ENCODE measurements at places on chromosomes 16 and 17. TPM values are rescaled to one million over a fixed set of nuclear protein-coding genes. Genes with fewer than 3 reads are reported as not detected.

CRISPLD2 gene
- total RNA-seq = 11.8 TPM

MYH13 gene
- under 0.01 TPM for total RNA-seq

DNA sequence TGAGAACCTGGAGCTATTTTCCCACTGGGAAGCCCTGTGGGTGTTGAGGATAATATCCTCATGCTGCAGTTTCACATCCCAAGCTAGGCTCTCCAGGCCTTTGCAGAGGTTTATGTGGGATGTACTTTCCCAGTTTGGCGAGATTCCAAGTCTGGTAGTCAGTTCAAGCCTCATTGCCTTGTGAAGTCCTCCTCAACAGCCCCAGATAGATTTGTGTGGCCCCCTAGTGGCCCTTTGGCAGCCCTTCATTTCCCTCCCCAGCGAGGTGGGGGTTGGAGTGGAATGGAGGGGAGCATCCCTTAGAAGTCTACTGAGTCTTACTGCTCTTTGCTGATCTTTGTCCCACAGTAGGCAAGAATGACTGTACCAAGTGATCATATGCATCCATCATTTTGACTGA is 137.9 kb downstream of the CDH11 start:
- DNase-seq = no peak

DNA sequence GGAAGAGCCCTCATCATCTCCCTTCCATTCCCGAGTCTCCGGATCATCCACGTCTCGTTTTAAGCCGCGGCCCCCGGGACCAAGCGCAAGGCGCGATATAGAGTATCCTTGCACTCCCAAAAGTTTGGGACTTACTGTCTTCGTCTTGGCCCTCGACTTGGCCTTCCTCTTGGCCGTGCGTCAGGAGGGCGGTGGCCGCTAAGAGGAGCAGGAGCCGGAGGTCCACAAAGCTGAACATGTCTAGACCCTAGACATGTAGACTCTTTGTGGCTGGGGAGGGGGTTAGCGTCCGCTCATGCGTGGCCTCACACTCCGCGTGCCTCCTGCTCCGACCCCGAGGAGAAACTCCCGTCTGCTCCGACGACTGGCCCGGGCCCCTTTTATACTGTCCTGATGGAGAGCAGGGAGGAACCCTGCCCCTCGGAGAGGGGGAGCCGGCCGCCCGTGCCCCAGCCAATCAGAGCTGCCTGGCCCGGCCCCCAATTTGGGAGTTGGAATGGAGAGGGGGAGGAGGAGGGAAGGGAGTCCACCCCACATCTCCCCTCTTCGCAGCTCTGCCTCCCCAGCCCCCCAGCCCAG is at the start of gene COL1A1:
TSS of gene COL1A1 (minus strand) at position 356 of the 579 bp plus-strand sequence. CDS start at position 238, 118 bp downstream.
- peak; percentile 89 for DNase-seq

- no peak for DNase-seq
These were observed 55.8 kb downstream of the NKD1 start for GRCh38 chr16:50604065-50604418.

GRCh38 chr17:31493656-31494155 is 102.2 kb downstream of the RAB11FIP4 start:
- no peak for DNase-seq

DNA sequence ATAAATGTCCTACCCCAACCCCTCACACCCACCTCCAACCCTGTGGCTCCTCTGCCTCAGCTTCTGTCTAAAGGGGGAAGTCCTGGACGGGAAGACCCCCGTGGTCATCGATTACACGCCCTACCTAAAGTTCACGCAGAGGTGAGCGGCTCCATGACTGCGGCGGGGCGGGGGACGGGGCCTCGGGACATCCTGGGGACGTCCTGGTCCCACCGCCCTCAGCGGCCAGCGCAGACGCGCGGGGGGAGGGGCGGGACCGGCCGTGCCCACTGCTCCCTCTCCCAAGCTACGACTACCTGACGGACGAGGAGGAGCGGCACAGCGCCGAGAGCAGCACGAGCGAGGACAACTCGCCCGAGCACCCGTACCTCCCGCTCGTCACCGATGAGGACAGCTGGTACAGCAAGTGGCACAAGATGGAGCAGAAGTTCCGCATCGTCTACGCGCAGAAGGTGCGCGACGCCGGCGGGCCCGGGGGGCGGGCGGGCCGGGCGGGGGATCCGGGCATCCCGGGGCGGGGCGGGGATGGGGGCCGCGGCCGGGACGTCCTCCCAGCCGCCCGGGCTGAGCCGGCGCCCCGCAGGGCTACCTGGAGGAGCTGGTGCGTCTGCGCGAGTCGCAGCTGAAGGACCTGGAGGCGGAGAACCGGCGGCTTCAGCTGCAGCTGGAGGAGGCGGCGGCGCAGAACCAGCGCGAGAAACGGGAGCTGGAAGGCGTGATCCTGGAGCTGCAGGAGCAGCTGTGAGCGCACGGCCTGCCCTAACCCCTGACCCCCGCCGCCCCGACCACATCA is 6.7 kb downstream of the RUNDC3A start:
- DNase-seq = no peak

GRCh38 chr17:37339321-37339720 is 36.5 kb upstream of the C17orf78 start:
- no peak for DNase-seq

DNA sequence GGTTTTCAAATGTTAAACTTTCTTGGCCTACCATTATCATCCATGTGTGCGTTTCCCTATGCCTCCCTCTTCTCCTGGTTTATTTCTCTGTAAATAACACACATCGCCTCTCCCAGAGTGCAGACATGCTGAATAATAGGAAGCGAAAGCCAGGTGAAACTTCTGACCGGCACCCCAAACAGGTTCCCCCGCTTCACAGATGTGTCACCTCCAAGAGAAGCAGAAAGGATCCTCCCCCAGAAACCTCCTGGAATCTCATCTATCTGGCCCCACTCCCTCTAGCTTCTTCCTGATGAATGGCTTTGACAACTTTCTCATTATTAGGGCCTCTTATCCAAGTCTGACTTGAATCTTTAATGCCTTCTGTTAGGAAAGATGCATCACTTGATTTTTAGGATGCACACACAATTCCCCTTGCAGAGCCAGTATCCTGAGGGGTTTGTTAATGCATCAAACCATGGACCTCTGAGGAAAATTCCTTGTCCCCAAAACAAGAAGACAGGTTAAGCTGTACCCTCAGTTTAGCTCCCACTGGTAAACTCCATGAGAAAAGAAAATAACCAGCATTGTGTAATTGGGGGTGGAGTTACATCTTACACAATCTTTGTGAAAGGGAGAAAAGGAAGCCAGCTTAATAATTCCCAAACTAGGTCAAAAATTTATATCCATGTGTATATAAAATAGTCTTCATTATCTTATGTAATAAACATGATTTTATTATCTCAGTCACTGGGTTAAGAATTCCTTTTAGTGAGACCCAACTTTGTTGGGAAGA is 20.1 kb upstream of the HYDIN start:
- DNase-seq = no peak

- no peak for DNase-seq
These were observed 1063.2 kb downstream of the CDH11 start for GRCh38 chr16:64058685-64059084.
